ENCODE measurements at places on chromosomes 4 and X.

GRCh38 chr4:142944565-142944964 is 98.5 kb upstream of the INPP4B start:
- no peak for DNase-seq

DNA sequence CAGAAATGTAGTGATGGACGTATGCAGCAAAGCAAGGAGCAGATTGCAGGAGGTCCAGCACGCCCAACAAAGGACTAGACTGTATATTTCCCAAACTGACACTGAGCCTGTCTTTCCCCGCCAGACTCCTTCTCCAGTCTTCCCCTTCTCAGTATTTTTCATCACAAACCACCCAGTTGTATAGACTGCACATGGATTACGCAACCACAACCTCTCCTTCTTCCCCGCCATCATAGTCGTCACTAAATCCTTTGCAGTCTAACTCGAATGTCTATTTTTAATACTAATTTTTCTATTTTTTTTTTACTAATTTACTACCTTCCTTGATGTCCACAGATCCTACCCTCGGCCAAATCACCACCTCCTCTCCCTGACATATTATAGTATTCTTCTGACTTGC is 105.4 kb downstream of the MTNR1A start:
- DNase-seq, result no peak

GRCh38 chrX:14164828-14165227 is 135.1 kb upstream of the GEMIN8 start:
- no peak for DNase-seq

DNA sequence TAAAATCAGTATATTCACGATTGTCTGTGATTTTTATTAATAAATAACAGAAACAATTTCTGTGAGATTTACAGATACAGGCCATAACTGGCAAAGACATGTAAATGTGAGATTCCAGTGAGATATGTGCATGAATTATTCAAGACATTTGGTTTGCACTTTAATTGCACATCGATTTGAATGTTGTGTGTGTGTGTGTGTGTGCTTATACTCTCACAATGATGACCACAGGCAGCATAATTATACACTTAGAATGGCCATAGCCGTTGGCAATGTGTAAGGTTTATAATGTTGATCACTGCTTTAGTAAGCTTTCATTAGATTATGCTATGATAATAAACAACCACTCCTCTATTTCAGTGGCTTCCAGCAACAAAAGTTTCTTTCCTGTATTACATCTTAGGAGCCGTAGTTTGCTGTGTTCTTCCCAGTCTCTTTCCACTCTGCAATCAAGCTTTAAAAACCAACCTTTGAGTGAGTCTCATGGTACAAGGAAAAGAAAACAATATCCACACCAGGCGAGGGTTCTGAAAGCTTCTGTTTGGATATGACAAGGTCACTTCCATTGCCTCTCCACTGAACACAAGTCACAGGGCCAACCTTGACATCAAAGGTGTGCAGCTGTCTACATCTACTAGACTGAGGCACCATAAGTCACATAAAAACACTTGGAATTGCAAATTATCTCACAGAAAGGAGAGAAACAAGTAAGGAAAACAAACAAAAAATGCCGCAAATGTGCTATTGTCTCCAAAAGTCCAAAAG is 897.7 kb downstream of the RAB28 start:
- no peak for DNase-seq

GRCh38 chrX:69089203-69089602 is 76.0 kb downstream of the PJA1 start:
- no peak for DNase-seq

- no peak for DNase-seq
These were observed 459.2 kb downstream of the FAT4 start for GRCh38 chr4:125773931-125774330.

DNA sequence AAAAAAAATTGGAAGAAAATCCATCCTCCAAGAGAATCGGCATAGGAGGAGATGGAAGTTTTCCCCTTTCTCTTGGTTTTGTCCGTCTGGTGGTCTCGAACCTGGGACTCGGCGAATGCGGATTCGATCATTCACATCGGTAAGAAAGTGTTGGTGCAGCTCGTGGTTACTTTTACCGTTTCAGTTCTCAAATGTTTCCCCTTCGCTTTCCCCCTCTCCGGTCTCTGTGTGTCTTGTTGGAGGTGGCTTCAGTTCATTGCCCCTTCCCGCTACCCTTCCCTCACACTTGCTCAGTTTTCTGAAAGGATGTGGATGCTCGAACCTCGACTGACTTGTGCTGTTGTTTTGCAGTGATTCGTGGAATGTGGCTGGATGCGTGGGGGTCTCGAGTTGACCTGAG is 840 bp downstream of the GRID2 start:
- DNase-seq, result no peak

DNA sequence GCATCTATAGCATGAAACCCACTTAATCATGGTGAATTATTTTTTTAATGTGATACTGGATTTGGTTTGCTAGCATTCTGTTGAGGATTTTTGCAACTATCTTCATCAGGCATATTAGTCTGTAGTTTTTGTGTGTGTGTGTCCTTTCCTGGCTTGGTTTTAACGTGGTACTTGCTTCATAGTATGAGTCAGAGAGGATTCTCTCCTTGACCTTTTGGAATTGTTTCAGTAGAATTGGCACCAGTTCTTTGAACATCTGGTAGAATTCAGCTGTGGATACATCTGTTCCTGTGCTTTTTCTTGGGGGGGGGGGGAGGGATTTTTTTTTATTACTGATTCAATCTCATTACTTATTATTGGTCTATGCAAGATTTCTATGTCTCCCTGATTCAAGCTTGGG is 232.0 kb upstream of the KLF8 start:
- no peak for DNase-seq

- no peak for DNase-seq
These were observed 7.8 kb downstream of the TMEM156 start for GRCh38 chr4:39024311-39024865.

- DNase-seq, result no peak
These were observed 847.7 kb upstream of the INTU start for GRCh38 chr4:126784966-126785580.

DNA sequence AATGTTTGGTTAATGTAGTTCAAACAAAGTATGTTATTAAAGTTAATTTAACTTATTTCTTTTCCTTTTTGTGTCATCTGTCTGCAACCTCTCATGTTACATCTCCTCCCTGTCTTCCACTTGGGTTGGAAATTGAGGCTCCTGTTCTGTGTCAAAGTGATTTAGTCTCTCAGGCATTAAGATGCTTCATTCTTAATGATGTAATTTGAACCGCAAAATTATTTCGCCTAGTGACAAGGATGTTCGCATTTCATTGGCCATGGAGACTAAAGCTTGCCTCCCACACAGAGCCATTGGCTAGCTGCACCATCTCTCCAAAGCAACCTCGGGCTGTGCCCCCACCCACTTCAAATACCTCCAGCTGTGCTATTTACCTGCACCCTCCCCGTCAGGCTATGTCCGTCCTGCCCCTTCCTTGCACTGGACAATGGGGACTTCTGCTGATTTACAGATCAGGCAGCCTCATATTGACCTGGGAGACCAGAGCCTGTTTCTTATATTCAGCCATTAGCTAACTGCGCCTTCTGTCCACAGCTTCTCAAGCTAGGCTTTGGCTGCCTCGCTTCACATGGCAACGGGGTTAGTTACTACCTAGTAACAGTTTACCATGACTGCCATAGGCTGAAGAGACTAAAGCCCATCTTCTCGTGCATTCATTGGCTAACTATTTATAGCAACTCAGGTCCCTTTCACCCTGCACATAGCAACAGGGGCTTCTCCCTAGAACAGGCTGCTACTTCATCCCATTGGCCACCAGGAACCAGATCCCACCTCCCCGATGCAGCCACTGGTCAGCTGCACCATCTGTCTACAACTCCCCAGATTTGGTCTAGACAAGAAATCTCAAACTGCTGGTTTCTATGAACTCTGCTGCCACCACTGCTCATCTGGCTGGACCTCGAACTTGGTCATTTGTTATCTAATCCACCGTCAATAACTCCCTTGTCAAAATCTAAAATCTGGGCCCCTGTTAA is 8.6 kb upstream of the ZNF157 start:
- DNase-seq, result no peak

DNA sequence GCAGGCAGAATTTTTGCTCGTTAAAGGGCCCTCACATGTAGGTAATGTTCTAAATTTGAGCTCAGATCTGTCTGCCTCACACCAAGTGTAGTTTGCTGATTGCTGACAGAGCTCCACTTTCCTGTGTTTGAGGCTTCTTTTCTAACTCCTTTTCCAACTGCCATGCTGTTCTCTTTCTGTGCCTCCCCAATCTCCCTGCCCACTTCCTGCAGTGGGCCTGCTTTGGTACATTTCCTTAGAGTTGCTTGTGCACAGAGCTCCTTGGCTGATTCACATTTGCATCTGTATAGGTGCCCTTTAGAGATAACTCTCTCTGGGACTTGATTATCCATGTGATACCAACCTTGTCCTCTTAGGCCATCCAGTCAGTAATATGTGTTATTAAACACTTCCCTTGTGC is 4.5 kb downstream of the MED28 start:
- no peak for DNase-seq

DNA sequence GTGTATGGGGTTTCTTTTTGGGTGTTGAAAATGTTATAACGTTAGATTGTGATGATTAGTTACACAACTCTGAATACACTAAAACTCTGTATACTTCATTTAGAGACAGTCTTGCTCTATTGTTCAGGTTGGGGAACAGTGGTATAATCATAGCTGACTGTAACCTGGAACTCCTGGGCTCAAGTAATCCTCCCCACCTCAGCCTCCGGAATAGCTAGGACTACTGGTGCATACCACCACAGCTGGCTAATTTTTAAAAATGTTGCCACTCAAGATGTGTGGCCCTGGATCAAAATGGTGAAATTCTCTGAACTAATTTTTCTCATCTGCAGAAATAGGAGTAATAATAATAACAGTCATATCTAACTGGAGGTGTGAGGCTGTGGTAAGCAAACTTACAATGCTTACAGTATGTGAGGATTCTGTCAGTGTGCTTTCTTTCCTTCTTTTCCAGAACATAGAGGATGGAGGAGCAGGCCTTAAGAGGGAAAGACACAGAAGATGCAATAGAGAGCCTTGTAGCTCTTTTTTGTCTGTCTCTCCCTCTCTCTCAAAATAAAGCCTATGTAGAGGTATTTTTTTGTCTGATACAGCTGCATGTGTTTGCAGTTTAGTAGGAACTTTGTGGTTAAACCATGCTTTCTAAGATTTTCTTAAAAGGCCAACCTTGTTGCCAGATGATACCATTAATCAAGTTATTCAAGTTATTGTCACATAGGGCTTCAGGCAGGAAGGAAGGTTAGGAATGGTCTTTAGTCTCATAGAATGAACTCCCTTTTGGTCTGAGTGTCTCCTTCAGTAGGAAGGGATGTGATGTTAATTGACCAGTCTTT is 7.5 kb downstream of the ADD1 start:
- no peak for DNase-seq

GRCh38 chr4:124931050-124931449 is 218.5 kb upstream of the ANKRD50 start:
- DNase-seq, result no peak

GRCh38 chr4:3077796-3078195 is 3.3 kb downstream of the HTT start:
- DNase-seq, result no peak

DNA sequence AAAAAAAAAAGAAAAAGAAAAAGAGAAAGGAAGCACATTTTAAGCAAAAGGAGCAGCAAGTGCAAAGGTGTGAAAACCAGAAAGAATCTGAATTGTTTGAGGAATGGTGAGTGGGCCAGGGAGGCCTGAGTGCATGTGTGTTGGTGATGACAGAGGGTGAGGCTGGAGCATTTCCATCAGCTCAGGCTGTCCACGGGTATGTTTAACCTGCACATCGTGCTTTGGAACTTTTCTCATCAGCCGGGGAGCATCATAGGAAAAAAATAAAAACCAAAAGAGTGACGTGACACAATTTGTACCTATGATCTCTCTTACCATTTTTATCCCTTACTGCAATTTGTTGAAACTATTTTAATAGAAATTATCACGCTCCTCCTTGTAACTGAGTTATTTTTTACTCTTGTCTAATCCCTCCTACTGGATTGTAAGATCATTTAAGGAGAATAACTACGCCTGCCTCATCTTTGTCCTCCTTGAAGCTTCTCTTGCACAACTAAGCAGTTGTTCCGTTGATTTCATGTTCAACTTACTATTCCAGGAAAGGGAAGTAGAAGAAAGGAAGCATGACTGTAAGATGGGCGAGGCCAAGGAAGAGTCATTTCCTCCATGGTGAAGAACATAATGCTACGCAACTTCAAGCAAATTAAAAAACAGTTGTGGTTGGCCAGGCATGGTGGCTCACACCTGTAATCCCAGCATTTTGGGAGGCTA is 7.0 kb downstream of the PALLD start:
- DNase-seq, result no peak

DNA sequence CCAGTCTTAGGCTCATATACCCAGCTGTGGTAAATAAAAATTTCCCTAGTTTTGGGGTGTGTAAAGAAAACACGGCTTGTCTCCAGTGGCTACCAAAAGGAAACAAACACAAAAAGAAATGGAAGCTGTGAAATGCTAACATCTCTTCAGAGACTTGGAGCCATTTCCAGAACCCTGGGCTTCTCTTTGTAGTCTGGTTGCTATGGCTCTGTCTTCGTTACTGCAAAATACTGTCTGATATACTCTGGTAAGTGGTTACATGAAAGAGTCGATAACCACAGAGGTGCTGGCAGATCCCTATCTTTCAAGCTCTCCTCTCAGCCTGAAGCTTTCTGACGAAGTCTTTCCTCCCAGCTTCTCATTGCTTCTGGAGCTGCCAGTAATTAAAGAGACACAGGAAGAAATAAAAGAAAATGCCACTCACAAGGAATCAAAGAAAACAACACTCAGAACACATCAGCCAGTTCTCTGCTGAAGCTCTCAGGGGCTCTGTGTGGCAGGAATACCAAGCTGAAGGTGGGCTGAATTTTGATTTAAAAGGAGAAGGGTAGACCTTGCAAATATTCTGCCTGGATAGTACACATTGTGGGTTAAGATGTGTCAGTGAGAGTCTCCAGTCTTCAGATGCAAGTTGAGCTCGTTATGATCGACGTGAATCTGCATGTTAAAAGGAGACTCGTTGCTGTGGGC is 107.6 kb upstream of the FAM9C start:
- DNase-seq, result no peak

GRCh38 chrX:148337873-148338272 is 162.5 kb upstream of the AFF2 start:
- no peak for DNase-seq

GRCh38 chr4:123034023-123034422 is 111.6 kb upstream of the NUDT6 start:
- no peak for DNase-seq

DNA sequence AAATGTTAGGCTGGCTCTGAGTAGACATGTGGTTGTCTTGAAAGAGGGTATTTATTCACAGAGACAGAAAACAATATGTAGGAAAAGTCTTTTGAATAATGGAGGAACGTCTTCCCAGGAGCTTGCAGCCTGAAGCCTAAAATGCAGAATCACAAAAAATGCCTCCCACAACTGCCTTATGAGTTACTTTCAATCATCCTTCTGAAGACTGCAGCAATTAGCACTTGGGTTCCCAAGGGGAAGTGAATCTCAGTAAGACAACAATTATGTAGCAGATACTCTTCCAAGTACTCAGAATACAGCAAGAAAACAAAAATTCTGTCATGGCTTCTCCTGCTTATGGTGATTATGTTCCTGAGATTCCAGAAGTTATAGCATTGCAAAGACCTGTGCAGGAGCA is 166.6 kb upstream of the TBL1X start:
- no peak for DNase-seq

- DNase-seq, result no peak
These were observed 810.9 kb upstream of the TENM3 start for GRCh38 chr4:181432335-181432734.

- DNase-seq, result no peak
These were observed 241.7 kb upstream of the SPOCK3 start for GRCh38 chr4:167475951-167476350.
